ENCODE measurements at places on chromosomes 6 and 20. TPM values are rescaled to one million over a fixed set of nuclear protein-coding genes. Genes with fewer than 3 reads are reported as not detected.

Gene DEF6
- total RNA-seq, result 0.57 TPM

Gene ACTL10
- total RNA-seq, result not detected

Gene PROKR2
- not detected for total RNA-seq

Gene DCDC2
- 0.20 TPM for total RNA-seq

- no peak for DNase-seq
These were observed 42.3 kb downstream of the PDYN start for GRCh38 chr20:1951436-1952115.

DNA sequence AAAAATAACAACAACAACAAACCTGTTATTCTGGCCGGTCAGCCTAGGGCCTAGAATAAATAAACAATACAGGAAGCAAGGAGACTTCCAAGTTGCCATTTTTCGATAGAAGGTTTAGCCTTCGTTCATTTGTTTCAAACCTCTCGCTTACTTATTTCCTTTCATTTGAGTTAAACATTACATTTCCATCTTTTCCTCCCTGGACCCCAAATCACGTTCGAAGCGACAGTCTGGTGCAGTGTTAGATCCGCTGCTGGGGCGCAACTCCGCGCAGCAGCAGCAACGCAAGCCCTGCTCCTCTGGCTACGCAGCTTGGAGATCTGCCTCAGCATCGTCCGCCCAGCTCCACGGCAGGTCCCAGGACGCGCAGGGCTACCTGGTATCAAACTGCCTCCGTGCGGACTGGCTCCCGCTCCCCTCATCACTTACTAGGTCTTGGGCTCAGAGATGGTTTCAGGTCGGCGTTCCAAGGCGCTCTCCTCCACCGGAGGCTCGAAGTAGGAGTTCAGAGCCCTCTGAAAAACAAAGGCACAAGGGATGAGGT, 530 bp downstream of the TDP2 start:
- DNase-seq, result peak; percentile 59

DNA sequence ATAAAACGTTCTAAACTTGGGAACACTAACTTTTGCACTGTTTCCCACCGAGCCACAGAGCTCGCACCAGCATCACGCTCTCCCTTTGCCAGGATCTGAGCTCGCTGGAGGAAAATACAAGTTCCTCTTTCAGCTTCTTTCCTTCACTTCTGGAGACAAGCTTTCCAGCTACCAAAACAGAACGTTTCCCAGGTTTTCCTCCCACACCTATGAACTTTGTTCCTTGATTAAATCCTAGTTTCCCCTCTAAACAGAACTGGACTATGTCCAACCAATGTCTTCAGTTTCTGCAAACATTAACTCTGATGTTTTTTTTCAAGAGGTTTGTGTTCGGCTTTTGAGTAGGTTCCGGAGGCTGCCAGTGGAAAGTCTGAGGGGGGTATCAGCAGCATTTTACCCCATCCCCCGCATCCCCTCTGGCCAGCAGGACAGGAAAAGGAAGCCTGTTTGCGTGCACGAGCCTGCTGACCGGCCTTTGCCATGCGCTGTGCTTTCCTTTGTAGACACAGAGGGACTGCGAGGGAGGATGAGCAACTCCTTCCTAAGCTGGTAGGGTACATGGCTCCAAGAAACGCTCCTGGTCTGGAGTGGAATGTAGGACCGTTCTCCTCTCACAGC, 135.5 kb downstream of the LY86 start:
- DNase-seq, result no peak

DNA sequence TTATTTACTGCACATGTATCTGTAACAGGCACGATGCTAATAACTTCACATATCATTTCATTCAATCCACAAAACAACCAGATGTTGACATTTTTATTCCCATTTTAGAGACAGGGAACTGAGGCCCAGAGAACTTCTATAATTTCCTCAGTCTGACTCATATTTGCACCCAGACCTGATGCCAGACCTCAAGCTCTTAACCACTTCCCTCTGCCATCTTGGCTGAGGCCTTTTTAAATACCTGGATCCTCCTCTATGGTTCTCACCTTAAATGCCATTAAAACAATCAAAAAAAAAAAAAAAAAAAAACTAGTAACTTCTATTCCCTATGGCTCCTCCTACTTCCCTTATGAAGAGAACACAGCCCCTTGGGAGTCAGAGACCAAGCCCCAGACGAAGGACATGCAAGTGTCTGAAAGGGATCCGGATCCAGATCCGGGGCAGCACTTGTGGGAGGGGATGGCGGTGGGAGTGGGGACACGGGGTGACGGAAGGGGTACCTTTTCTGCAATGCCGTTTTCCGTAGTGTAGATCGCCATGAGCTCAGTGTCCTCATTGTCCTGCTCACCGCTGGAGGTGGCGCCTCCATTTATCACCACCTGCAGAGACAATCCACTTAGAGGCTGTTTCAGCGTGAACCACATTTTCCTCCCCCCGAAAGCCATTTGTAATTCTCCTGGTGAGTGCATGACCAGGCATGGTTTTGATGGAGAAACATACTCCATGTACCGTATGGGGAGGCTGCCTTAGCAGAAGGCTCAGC, 88.7 kb downstream of the SLC23A2 start:
- DNase-seq, result peak; percentile 8

GRCh38 chr6:79586548-79586947, 44.6 kb upstream of the SH3BGRL2 start:
- peak; percentile 47 for DNase-seq

GRCh38 chr20:10853731-10854130, 179.9 kb upstream of the JAG1 start:
- DNase-seq, result no peak

DNA sequence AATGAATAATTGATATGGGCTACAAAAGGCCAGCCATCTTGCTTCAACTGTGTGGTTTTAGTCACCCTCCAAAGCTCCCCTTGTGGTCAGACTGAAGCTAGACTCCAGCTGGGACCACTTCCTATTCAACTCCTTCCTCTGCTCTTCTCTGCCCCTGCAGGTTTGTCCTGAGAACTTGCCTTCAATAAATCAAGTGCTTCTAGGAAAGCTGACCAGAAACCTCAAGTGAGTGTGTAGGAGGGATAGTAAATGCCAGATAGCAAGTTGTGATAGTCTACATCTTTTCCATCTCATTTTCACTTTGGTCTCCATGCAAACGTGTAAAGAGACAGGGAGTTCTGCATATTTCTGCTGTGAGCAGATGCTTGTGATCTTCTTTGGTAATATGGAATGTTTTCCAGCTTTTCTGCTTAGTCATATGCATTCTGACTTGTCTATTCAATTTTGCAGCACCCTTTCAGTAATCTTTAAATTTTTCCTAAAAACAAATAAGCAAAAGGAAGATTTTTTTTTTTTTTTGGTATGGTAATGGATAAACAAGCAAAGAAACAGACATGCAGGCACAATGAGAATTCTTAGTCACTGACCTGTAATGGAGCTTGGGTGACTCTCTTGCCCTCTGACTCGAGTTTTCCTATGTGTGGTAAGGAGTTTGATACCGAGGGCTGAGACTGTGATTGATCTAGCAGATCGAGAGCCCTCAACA, 201.3 kb upstream of the BTBD3 start:
- peak; percentile 96 for DNase-seq

GRCh38 chr6:37861452-37861851, 41.9 kb downstream of the ZFAND3 start:
- DNase-seq, result no peak

GRCh38 chr20:50415516-50416268, 94.5 kb upstream of the PTPN1 start:
- peak; percentile 99 for DNase-seq

Gene SMIM26
- total RNA-seq, result 278 TPM

GRCh38 chr6:25341203-25341552, 62.0 kb downstream of the CARMIL1 start:
- no peak for DNase-seq

GRCh38 chr20:61968932-61969331, 96.7 kb downstream of the TAF4 start:
- DNase-seq, result no peak

- DNase-seq, result no peak
These were observed 43.8 kb downstream of the REV3L start for GRCh38 chr6:111439171-111439570.

- DNase-seq, result peak; percentile 27
These were observed 81.7 kb downstream of the COL9A1 start for GRCh38 chr6:70221025-70221714.

Gene LRRN4
- total RNA-seq, result 0.76 TPM

GRCh38 chr20:49751397-49751736, 37.7 kb upstream of the B4GALT5 start:
- no peak for DNase-seq
